Stimulated activated CD4-positive, alpha-beta T cell treated with anti-CD3 and anti-CD28 coated beads, Interleukin-4, amount 100 ng/mL, for 1 hour (primary cell): ENCODE measurements at places on chromosomes 2 and 18.

- no peak for DNase-seq
Measured at GRCh38 chr2:14702258-14702657, 69.7 kb downstream of the LRATD1 start.

DNA sequence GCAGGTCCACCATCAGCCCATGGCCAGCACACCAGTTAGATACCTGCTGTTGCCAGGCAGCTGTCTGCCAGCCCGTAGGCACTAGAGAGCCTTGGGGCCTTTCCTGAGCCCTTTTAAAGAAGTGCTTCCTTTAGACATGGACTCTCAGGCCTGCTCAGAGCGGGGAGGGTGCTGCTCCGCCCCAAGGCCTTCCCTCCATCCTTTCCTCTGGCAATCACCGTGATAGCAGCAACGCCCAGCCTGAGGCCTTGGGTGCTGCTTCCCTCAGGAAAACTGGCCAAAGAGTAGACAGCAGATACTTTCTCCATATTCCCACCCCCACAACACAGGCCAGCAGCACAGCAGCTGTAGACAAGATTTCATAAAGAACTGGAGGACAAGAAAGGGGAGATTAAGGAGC lies 22.3 kb upstream of the C1QL2 start:
- no peak for DNase-seq

DNA sequence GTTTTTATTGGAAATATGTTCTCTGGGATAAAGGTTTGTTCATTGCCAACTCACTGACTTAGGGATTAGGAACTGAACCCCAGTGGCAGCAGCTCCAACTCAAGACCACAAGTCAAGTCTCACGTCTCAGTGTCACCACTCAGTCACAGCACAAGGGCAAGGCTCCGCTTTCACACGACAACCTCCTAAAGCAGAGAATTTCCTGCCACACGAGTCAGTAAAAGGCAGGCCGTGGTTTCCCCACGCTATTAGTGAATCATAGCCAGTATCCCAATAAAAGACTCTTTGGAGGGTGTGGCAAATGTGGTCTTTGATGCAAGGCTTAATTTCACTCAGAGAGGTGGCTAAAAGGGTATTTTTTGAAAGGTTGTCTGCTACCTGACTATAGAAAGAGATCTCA lies 57.6 kb downstream of the PIEZO2 start:
- DNase-seq, result no peak

DNA sequence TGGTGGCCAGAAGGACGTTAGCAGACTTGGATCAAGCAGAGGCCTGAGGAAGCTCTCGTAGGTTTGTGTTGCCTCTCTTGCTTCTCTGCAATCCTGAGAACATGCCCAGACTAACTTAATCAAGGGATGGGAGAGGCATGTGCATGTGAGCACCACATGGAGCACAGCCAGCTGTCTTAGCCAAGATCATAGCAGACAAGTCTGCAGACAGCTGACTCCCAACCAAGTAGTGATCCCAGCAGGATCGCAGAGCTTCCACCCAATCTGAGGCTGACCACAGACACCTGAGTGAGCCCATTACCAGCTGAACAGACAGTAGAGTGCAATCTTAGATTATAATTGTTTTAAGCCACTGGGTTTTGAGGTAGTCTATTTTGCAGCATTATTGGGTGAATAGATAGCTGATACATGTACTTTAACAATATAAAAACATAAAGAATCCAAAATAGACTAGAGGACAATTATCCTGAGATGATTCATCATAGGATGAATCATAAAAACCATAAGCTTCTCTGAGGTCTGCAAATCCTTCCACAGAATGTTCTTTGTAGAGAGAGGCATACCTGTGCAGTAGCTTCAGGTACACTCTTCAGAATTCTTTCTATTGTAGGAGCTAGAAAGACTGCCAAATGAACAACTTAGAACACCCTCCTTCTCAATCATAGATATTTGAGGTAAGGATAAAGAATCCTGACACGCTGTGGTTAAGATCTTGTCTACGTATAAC lies 25.2 kb upstream of the FAM110C start:
- no peak for DNase-seq

DNA sequence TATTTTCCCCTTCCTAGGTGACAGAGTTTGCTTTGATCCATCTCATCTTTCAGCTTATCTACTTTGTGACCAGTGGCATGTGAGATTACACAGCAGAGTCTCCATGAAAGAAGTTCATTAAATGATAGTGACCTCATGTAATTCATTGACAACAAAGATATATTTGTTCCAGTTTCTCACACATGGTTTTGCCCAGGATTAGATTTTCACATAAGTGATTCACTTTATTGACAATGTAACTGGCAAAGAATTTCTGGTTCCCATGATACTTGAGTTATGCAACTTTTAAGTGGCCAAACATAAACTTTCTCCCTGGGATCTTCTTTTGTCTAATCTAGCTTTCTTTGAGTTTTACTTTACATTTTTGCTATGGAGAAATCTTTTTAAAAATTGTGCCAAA lies 50.0 kb downstream of the MC4R start:
- no peak for DNase-seq

GRCh38 chr2:190515687-190516086 lies 18.8 kb downstream of the NEMP2 start:
- DNase-seq, result no peak

- no peak for DNase-seq
Measured at GRCh38 chr2:107267086-107267485, 381.1 kb upstream of the ST6GAL2 start.

GRCh38 chr2:24403832-24404212 lies 43.5 kb upstream of the ITSN2 start:
- no peak for DNase-seq

DNA sequence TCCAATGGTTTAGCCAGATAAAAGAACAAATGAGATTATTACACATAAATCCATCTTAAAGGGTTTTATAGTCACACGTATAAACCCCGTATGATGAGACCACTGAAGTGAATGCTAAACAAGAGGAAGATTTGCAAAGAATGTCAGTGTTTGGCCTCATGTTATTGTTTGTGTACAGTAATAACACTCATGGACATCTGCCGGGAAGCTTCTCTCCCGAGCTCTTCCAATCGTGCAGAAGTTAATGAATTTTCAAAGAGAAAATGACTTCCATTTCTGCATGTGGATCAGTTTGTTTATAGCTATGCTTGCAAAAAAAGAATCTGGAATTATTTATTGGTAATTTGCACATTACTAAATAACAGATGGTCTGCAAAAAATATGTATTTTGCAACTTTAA lies 88.5 kb upstream of the APCDD1 start:
- no peak for DNase-seq
